ENCODE measurements at places on chromosomes 3 and 15.
A peak's percentile ranks its signal among the peaks of the same experiment; 100 is the strongest.

- DNase-seq, result no peak
Observed at GRCh38 chr3:4772171-4772804, 206.9 kb upstream of the BHLHE40 start.

GRCh38 chr3:33496449-33496848 lies 56.2 kb upstream of the UBP1 start:
- DNase-seq, result no peak

GRCh38 chr15:46329876-46330275 lies 695.0 kb downstream of the SQOR start:
- no peak for DNase-seq

DNA sequence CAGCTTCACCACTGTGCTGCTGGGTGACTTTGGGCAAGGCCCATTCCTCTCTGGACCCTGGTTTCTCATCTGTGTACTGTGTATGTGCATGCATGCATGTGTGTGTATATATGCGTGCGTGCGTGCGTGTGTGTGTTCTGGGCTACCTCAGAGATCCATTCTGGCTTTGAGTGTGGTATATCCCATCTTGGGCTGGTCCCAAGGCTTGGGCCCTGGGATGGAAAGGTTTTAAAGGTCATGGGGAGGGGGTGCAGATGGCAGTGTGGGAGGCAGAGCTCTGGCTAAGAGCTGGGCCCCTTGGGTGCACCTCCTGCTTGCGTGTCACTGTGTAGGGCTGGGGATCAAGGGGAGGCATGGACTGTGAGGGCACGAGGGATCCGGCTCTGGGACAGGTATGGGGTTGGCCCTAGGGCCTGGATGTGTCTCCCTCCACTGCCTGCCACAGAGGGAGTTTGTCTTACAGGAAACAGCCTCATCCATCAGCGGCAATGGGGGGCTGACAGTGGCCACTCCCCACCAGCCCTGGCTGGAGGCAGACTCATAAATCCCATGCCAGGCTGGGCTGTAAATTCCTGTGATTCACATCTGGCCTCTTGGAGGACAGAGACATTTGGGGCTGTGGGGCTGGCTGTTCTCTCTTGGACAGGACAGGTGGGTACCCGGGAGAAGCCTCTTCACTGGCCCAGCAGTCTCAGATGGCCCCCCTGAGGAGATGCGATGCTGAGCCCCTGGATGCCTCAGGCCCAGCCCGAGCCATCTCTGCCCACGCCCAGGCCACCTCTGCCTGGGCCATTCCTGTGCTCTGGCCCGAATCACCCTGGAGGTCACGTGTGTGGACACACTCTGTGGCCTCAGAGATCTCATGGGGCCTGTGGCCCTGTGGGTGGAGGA lies 21.4 kb upstream of the CSPG4 start:
- DNase-seq, result no peak

GRCh38 chr3:5494905-5495519 lies 307.5 kb downstream of the EDEM1 start:
- no peak for DNase-seq

- no peak for DNase-seq
Observed at GRCh38 chr3:168040607-168041208, 55.0 kb downstream of the GOLIM4 start.

DNA sequence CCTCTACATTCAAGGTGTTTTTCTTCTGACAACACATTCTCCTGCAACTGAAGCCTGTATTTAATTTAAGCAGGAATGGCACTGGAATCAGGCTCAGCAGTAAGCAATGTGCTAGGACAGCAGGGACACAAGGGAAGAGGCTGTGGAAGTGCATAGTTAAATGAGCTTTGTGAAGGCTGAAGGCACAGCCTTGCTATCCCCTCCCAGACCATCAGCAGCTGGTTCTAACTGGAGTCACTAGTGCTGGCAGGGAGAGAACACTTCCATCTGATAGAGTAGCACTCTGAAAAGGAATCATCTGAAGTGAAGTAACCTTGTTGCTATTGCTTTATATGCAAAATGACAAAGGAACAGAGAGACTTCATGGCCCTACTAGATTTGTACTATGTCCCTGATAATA lies 14.7 kb downstream of the UQCC5 start:
- DNase-seq, result no peak

- peak; percentile 50 for DNase-seq
Observed at GRCh38 chr3:184334470-184335158, 2.8 kb upstream of the FAM131A start.

DNA sequence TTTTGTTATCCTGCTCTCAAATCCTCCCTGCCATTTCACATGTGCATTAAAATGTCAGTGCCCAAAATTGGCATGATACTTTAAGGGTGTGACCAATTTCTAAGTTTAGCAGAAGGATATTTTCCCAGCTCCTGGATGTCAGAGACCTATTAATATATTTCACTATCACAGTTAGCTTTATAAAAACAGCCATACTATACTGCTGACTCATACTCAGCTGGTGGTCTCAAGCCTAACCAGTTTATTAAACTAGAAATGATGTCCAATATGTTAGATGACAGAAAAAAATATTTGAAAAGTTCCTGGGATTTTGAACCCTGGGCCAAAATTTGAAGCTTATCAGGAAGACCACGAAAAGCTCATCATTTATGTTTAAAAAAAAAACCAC lies 60.9 kb upstream of the ZNF280D start:
- DNase-seq, result no peak

DNA sequence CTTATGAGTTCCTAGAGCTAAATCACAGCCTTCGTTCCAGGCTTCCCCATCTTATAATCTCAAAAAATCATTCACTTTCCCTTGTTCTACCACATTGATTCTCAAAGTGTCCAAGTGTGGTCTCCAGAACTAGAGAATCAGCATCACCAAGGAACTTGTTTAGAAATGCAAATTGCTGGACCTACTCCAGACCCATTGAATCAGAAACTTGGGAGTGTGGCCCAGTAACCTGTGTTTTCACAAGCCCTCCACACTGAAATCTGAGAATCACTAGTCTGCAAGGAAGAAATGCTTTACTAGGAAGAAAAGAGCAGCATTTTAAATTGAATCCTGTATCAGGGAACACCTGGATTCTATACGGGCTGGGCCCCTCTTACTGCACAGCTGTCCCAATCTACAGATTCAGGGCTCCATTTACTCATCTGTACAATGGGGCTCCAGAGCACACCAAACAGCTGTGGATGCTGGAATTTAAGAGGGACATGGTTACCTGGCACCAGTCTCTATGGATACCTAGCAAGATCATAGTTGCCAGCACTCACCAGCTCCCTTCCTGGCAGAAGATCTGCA lies 3.9 kb downstream of the MEGF11 start:
- DNase-seq, result no peak

DNA sequence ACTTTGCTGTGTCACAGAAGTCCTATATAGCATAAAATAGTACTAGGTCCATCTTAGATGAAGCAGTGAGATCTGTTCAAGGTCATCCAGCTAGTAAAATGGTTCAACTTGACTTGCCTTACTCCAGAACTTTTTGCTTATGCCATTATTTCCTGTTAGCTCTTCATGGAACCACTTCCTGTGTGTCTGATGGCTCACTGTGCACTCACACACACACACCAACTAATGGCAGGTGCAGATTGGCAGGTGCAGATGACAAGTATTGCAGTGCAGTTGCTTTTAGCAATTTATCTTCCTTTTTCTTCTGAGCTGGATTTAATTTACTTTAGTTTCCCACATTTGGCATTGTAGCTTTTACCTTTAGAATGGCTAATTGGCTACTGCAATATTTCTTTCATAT lies 29.8 kb downstream of the GOLGA8S start:
- DNase-seq, result no peak

GRCh38 chr3:171121801-171122200 lies 95.3 kb upstream of the SLC2A2 start:
- no peak for DNase-seq

DNA sequence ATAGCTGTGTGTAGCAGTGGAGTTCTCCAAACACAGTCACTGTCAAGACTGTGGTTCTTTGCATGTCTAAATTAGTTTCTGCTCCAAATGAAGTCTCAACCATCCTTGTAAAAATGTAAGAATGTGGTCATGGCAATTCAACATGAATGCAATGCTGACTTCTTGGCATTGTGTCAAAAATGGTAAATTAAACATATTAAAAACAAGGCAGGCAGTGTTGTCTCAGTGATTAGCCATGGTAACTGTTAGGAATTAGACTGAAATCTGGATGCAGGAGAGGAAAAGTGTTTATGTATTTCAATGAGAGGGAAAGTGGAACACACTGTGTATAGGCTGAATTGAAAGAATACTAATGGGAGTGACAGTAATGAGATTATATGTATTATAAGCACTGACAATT lies 597.2 kb downstream of the EDEM1 start:
- no peak for DNase-seq

DNA sequence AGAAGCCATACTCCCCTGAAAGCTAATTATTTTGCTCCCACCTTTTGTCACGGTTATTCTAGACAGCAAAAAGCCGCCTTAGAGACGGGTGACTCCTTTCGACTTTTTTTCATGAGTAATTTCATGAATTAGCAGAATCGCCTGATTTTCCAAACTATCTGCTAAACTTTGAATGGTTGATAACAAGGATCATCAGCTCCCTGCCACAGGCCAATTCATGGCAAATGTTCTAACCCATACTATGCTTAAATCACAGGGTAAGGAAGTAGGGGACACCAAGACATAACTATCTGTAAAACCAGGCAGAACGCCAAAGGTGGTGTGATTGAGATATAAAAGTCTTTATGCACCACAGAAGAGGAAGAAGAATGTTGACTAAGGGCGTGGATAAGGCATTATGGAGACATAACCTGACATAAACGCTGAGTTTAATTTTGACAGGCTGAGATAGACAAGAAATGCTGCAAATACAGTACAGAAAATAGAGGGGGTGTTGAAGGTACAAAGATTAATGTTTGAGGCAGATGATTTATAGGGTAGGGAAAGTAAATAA lies 891 bp upstream of the DMXL2 start:
- DNase-seq, result no peak

All from CD4-positive, alpha-beta T cell treated with Interleukin-12 subunit alpha and Interleukin-12 subunit beta, for 1 hour (primary cell).